ENCODE measurements at places on chromosomes 3 and 15.

DNA sequence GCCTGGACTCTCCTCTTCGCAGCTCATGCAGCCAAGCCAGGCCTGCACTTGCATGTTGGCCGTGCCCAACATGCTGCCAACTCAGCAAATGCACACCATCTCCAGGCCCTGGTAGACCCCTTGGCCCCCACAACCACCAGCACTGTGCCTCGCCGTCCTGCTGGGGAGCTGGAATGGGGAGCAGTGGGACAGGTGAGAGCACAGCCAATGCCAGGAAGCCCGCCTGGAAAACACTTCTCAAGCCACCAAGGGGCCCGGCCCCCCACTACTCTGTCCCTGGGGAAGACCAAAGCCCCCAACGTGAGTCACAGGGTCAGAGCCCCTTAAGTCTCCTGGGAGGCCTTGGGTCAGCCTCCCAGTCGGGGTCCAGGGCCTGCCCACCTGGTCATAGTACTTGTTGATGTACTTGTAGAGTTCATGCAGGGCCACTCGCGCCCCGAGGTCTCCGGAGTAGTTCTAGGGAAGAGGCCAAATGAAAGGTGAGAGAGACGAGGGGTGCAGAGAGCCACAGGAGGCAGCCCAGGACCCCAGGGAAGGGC, 24.5 kb downstream of the PLXNB1 start:
- DNase-seq = no peak

DNA sequence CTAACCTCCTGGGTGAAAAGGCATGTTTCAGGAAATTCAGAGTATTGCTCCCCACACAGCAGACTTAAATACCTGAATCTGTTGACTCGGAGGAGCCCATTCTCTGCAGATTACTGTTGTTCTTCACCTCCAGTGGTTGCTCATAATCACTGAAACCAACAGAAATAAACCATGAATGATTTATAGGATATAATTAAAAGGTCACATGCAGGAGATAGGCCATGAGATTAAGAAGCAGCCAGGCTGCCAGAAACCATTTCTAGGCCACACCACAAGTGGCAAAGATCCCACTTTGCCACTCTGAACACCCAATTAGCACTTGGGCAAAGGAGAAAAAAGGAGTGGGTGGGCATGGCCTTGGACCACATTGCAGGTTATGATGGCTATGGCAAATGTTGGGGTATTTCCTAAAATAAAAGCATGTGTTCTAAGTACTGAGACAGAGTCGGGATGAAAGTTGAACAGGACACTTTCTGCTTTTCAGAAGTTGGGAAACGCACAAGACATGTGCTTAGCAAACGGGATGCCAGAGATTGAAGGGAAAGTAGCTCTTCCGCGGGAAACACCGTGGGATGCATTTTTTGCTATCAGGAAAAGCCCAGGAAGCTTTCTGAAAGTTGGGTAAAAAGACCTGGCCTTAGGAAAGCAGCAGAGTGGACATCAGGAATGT, 1.5 kb downstream of the CDC25A start:
- no peak for DNase-seq

GRCh38 chr3:133991209-133991608, 38.5 kb downstream of the SLCO2A1 start:
- DNase-seq = no peak

- DNase-seq = no peak
Measured at GRCh38 chr3:8519156-8519555, 17.5 kb downstream of the LMCD1 start.

- DNase-seq = peak; percentile 94
Measured at GRCh38 chr15:89430530-89431341, 65.6 kb downstream of the RHCG start.

GRCh38 chr15:25525741-25526140, 86.9 kb upstream of the UBE3A start:
- no peak for DNase-seq

GRCh38 chr15:26970712-26971210, at the start of gene GABRG3:
Gene GABRG3, plus strand, starts transcription at chr15:26971181.
- peak; percentile 60 for DNase-seq

DNA sequence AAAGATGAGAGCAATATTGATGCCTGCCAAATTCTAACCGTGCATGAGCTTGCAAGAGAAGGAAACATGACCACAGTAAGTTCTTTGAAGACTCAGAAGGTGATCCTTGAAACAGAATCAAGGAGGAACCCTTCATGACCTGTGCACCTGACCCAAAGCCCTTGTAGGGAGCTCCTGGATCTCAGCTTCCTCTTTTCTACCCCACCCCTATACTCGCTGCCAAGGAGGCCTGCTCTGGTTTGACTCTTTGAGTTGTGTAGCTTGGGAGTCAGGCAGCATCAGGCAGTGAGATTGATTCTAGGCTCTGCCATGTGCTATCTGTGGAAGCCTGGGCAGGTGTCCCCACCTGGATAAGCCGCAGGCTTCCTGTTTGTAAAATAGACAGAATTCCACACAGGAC, 10.6 kb downstream of the TTC21A start:
- no peak for DNase-seq

DNA sequence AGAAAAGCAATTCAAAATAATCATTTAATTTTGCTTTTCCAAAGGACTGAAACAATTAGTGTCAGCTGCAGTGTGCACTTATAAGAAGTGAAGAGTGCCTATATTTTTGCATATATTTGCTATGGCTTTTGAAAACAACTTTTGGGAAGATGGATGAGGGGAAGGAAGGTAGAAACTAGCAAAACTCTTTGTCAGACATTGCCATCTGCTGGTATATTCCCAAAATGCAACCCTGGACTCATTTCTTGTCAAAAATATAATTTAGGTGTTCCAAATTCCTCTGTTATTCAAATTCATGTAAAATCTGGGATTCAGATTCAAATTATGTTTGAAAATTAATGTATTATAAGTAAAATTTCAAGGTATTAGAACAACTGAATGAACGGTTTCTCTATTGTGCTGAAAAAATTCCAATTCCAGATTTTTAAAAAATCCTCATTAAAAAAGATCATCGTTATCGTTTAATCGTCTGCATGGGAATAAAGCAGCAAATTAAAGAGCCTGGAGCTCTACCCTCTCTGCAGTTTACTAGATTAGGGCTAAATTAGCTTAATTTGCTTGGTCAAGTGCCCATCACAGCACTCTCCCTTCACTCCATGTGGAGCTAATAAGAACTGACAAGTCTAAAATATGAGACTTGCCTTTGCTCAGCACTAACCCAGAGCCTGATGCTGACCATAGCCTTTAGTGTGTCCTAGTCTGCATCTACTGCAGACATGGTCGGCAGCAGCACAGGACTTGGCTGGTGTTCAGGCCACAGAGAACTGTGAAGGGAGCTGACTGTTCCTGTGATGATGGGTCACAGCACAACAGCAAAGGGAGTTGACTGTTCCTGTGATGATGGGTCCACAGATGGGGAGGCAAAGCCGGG, 67.9 kb upstream of the MITF start:
- peak; percentile 41 for DNase-seq

GRCh38 chr3:88713233-88713691, 394.2 kb upstream of the EPHA3 start:
- DNase-seq = no peak

DNA sequence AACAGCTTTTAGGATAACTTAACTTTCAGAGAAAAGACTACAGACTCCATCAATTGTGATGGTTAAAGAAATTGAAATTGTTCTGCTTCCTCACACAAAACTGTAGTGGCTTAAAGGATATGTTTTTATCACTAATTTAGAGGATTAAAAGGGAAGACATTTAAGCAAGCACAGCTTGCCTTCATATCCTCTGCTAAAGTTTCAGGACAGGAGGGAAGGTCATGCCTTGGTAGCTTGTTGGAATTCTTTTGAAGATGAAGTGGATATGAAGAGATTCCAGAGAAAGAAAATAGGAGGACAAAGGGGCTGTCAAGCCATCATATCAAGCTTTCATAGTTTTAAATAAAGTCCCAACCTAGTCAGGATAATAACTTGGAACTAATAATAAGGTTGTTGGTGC, 33.1 kb downstream of the CCDC80 start:
- no peak for DNase-seq

GRCh38 chr3:113213896-113214587, 2.7 kb downstream of the BOC start:
- no peak for DNase-seq

GRCh38 chr3:169658311-169658931, 5.1 kb downstream of the MECOM start:
- DNase-seq = no peak

- DNase-seq = no peak
Measured at GRCh38 chr15:66706840-66707239, 4.8 kb downstream of the SMAD6 start.

- no peak for DNase-seq
Measured at GRCh38 chr15:96029172-96029571, 301.3 kb upstream of the NR2F2 start.

- DNase-seq = no peak
Measured at GRCh38 chr3:46521096-46521495, 23.3 kb downstream of the RTP3 start.

DNA sequence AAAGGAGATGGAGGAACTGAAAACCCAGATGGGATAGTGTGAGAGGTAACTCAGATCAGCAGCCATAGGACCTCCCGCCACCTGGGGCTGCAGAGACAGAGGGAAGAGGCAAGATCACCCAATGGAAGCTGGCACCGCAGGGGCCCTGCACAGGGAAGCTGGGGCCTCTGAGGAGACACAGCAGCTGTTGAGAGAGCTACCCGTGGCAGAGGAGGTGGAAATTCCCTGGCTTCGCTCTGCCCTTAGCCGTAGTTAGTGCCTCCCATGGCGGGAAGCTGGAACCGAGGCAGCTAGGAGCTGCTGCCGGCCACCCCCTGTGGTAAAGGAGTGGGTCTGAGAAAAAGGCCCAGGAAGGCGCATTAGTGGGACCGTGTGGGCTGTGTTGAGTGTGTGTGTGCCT, 18.0 kb upstream of the PLXNA1 start:
- DNase-seq = no peak

Data from iPS-NIHi11 (cell line).